Hematopoietic multipotent progenitor cell treated with erythropoietin and hydrocortisone succinate and interleukin-3 and kit ligand, for 6 days (in vitro differentiated cells): ENCODE measurements at places on chromosomes 2 and 18.

DNA sequence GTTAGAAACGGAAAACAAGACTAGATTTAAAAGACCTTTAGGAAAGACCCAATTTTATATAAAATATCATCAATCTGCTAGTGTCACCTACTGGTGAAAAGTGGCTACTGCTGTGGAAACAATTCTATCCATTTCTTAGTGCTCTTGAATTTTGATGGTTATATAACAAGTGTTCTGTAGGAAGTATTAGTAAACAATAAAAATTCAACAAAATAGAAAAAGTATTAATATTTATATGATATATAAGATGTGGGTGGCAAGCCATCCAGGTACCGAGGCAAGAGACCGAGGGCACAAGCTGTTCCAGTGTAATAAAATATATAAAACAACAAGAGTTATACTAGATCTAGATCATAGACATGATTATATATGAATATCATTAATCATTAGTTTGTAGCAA lies 6.2 kb upstream of the TMEM87B start:
- peak; percentile 83 for DNase-seq

DNA sequence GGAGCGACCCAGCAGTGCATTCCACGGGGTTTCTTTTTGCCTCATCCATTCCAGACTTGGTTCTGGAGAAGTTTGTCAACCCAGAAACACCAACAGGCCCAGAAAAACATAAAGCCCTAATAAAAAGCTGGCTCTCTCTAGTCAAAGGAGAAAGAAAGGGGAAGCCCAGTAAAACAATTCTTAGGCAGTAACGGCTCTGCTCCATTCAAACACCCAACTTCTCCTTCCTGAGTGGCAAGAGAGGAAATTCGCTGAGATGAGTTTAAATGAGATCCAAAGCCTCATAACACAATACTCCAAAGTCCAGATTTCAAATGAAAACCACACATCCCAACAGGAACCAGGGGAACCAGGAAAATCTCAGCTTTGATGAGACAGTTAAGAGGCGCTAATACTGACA lies 179.9 kb downstream of the RPIA start:
- DNase-seq: peak; percentile 37

DNA sequence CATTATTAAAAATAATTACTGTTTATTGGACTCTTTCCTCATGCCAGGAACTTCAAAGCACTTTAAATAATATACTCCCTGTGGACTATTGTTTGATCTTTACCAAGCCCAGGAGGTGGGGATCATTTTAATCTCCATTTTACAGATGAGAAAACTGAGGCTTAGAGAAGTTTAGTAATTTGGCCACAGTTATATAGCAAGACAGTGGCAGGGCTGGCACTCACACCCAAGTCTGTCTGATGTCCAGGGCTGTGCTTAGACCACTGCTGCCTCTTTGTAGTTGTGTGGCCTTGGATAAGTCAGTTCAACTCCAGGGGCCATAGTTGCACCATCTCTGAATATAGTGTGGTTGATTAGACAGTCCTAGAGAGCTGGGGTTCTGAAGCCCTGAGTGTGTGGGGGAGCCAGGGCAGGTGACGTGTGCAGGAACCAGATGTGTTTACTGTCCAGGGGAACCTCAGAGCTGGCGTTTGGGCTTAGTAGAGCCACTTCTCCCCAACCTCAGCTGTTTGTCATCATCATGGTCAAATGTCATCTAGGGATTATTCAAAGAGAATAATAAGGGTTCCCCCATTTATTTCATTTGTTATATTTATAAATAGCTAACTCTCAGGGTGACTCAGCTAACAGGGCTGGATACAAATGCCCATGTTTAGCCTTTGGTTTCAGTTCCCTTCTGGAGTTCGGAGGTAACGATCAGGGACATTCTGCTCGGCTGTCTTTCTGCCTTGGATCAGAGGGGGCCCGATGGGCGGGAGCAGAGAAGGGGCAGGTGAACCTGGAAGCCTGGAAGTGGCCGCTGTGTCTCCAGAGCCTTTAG lies 68.0 kb downstream of the BOLA3 start:
- no peak for DNase-seq

DNA sequence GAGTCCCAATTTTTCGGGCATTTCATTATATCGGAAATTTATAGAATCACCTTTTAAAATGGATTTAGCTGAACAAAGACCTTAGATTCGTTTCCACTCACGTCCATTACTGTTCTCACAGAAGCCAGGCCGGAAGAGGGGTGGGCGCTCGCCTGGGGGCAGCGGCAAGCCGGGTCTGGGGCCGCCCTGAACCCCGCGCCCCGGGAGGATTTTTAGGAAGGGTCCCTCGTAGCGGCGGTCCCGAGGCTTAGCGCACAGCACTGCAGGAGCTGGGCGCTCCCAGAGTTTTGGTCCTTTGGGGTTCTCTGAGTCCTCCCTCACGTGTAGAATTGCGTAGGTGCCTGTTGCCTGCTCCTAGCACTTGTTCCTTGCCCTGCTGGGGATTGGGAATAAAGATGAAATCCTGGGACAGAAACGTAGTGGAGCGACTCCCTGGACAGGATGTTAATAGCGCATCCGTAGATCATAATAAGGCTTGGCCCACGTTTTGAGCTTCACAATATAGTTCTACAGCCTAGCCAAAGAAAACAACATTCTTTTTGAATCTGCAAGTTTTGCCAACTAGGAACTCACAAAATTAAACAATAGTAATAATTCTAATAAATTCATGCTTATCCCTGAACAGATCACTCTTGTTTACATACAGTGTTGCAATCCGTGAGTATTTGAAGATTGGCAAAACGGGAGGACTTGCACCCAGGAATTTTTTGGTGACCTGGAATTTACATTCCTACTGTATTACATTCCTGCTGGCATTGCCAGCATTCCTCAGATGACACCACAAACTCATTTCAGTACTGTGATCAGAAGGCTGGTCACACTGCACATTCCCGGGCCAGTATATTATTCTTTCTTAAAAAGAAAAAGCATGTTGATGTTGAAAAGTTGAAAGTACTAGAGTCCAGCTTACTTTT lies 875 bp downstream of the C18orf63 start:
- DNase-seq: no peak

- DNase-seq: no peak
Observed at GRCh38 chr18:35653392-35654135, 72.0 kb downstream of the GALNT1 start.

DNA sequence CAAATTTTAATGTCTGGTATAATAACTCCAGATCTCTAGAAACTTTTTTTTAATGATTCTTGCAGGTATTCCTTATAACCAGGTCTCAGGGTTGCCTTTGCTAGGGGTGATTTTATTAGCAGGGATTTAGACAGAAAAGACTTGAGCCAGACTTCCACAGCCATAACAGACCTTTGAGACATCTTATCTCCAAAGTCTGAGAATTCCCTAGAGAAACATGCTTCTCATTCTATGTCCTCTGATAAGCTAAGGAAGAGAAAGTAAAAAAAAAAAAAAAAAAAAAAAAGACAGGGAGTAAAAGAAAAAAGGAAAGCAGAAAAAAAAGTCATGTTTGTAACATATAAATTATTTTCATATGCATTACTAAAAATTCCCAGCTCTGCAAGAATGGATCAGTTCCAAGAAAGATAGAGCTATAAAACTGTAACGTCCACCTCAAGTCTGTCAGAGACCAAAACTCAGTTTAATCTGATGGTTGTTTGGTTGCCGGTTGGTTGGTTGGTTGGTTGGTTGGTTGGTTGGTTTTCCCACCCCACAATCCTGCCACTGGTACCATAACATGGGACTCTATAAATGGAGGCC lies 153.8 kb downstream of the COL6A3 start:
- no peak for DNase-seq

- no peak for DNase-seq
Observed at GRCh38 chr2:222034058-222034457, 264.7 kb downstream of the PAX3 start.

- no peak for DNase-seq
Observed at GRCh38 chr2:180367815-180368214, 360.7 kb upstream of the CWC22 start.

GRCh38 chr2:158381205-158381604 lies 75.3 kb downstream of the CCDC148 start:
- DNase-seq: no peak

DNA sequence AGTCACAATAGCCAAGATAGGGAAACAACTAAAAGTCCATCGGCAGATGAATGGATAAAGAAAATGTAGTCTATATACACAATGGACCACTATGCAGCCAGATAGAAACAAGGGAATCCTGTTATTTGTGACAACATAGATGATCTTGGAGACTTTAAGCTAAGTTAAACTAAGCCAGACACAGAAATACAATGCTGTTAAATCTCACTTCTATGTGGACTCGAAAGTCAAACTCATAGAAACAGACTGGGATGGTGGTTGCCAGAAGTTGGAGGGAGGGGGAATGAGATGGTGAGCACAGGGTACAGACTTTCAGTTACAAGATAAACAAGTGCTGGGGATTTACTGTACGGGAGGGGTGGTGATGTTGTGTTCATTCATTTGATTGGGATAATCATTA lies 5.4 kb upstream of the CNDP1 start:
- no peak for DNase-seq

GRCh38 chr2:136919682-136920081 lies 154.3 kb downstream of the THSD7B start:
- no peak for DNase-seq

GRCh38 chr18:47719096-47719780 lies 211.2 kb downstream of the SMAD2 start:
- no peak for DNase-seq

- peak; percentile 98 for DNase-seq
Observed at GRCh38 chr2:37083873-37084794, at the start of the genes GPATCH11 and HEATR5B. GPATCH11 (plus strand) TSS chr2:37084518; CDS start chr2:37088382, 3,864 bp downstream. HEATR5B (minus strand) TSS chr2:37084372; CDS start chr2:37083414, 958 bp downstream.

DNA sequence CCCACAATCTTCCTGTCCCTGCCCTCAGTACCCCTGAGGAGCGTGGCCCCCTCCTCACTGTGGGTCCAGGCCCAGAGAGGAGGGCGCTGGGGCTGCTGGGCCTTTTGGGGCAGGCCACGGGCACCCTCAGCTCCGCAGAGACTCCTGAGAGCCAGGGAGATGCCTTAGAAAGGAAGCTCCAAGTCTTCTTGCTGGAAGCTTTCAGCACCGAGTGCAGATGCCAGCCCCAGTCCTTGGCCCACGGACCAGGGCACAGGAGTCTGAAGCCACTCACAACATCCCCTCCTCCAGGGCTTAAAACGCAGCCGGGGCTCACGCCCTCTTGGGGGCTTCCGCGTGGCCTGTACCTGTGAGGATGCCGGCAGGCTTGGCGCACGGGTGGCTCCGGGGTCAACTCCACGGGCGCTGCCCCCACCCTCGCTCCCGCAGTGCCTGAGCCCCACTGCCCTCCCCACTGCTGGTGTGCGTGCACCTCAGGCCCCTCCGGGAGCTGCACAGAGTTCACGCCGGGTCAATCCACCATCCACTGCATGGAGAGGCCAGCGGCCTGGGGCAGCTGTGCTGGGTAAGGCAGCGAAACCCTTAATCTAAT lies 72.1 kb upstream of the CTDP1 start:
- DNase-seq: no peak

DNA sequence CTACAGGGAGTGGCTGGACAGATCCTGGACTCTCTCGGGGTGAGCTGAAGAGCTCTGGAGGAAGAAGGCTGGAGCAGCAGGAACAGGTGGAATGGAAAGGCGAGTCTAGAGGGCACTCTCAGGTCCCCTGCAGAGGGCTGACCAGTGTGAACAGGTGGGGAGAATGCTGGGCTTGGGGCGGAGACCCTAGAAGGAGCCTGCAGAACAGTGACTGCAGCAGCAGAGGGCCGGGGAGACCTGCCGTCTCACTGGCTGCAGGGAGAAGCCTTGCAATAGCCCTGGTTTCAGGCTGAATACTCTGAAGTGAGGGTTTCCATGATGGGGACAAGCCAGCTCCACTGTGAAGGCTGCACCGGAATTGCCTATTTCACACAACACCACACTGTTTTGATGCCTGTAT lies 626.7 kb upstream of the SALL3 start:
- DNase-seq: no peak

DNA sequence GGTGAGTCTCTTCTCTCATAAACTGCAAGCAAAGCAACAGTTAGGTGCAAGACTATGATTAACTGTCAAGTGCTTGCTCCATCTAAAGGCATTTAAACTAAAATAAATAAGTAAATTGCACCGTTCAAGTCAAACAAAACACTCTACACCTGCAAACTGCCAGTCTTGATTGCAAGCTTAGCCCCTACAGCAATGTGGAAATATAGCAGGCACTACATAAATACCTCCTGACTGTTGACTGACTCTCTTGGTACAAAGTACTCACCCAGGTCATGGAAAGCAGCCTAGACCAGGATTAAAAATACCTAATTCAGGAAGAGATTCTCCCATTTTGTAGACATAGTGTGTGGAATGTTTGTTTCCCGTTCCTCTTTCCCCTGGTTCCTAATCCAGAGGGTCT lies 176.6 kb upstream of the KLHL29 start:
- DNase-seq: no peak

DNA sequence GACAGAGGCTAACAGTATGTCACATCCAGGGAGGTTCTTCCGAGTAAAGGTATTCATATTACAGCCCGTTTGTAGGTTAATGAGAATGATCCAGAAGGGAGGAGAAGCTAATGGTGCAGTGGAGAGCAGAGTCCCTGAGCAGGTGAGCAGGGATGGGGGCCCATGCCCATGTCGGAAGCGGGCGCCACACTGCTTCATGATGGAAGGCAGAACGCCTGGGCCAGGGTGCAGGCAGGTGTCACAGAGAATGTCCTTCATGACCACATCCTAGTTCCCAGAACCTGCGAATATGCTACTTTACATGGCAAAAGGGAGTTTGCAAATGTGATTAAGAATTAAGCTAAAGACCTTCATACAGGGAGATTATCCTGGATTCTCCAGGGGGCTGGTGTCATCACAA lies 4.0 kb downstream of the HES6 start:
- peak; percentile 8 for DNase-seq

DNA sequence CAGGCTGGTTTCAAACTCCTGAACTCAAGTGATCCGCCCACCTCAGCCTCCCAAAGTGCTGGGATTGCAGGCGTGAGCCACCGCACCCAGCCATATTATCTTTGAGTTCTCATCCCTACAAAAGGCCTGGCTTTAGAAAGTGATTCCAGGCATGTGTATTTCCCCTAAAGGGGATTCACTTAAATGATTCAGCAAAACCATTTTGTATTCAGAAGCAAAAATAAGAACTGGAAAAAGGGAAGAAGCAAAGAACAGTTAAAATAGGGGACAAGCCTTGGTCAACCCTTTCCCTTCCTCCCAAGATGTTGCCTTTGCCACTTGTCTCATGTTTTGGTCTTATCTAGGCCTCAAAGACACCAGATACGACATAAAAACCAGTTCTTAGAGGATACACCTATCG lies 10.5 kb downstream of the TM4SF20 start:
- no peak for DNase-seq
